ENCODE measurements at places on chromosomes 7 and 10.
A peak's percentile ranks its signal among the peaks of the same experiment; 100 is the strongest.

DNA sequence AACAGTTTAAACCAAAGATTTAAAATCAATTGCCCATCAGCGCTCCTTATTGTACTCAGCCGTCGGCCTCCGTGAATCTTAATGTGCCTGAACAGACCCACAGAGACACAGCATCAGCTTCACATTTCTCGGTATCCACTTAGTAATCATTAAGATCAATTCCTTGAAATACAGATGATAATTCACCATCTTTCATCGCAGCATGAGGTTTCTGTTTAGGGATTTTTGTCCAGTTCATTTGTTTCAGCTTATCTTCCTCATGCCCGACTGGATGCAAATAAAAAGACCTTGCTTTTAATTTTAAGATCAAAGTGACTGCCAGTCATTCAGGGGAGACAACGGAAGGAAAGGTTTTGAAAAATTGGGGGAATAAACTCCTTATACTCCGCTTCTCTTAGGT is 207.8 kb downstream of the WDR37 start:
- DNase-seq = no peak

GRCh38 chr10:14688606-14689005 is 86.1 kb downstream of the FAM107B start:
- peak; percentile 12 for DNase-seq

- DNase-seq = no peak
Observed at GRCh38 chr7:142808802-142809583, 38.2 kb downstream of the PRSS2 start.

GRCh38 chr7:138825049-138825721 is 27.2 kb upstream of the ATP6V0A4 start:
- no peak for DNase-seq

- DNase-seq = no peak
Observed at GRCh38 chr10:130687566-130687965, 551.4 kb downstream of the GLRX3 start.

- DNase-seq = no peak
Observed at GRCh38 chr10:119700321-119700954, 25.4 kb upstream of the INPP5F start.

DNA sequence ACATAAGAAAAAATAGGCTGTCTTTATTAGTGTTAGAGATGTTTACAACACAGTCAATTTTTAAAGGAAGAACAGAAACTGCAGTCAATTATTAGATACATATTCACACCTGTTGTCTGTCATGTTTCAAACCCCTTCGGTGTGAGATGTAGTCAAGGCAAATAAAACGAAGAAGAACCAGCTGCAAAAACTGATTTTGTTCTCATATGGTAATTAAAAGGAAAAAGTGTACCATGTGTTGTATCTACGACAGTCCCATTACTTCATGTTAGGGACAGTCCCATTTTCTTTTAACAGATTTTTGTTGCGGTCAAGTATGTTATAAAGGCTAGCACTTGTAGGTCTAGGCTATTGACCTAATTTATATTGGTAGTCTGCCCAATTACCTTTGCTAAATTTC is 149.4 kb downstream of the LRRN3 start:
- DNase-seq = no peak

DNA sequence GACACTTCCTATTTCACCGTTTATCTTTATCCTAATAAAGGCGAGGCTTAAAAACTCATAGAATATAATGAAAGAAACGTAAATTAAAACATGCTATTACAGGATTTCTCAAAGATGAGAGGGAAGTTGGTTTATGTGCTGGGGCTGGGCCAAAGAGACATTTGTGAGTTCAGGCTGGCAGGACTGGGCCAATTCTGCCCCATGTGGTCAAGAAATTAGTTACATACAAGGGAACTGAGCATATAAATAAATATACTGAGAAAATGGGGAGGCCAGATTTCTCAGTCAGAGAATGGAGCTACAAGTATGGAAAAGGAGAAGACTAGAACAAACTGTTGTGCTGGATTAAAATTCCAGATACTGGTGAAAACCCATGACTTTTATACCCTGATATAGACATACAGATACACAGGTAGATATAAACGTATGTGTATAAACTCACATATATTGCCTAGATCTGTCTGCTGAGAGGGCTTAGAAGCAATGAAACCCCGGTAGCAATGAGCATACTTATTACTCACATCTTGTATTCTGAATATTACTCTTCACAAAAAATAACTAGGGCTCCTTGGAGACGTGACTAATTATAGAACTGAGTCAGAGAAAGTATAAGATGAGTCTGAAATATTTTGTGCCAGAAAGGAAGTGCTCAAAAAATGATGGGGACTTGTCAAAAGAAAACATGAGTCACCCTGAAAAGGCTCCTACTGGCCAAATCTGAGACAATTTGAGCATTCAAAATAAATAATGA is 155.7 kb upstream of the FGFR2 start:
- DNase-seq = peak; percentile 73

- DNase-seq = peak; percentile 67
Observed at GRCh38 chr10:70849582-70850016, 33.9 kb downstream of the SGPL1 start.

GRCh38 chr10:100334762-100335161 is 4.7 kb upstream of the PKD2L1 start:
- no peak for DNase-seq

GRCh38 chr10:110834629-110835301 is 37.0 kb upstream of the PDCD4 start:
- no peak for DNase-seq

- DNase-seq = no peak
Observed at GRCh38 chr7:80550005-80550404, 38.1 kb upstream of the GNAT3 start.

- DNase-seq = no peak
Observed at GRCh38 chr7:69864822-69865221, 266.5 kb downstream of the AUTS2 start.

- no peak for DNase-seq
Observed at GRCh38 chr7:6250364-6250833, 22.0 kb downstream of the CYTH3 start.

GRCh38 chr10:75394221-75394620 is 7.3 kb downstream of the ZNF503 start:
- no peak for DNase-seq

DNA sequence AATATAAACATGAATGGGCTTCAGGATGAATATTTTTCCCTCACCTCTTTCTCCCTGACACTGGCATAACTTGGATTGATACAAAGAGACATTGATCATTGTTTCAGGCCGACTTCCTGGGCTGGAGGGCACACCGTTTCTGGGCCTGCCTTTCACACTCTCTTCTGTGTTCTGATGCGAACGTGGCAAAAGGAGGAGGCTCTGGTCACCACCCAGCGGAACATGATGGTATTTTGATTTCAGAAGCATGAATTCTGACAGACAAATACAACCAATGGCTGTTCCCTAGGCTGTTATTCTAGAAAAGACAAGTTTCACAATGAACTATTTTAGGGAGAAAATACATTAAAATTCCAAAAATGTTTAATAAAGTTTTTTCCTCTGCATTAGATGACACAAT is 534.5 kb upstream of the MKI67 start:
- no peak for DNase-seq

DNA sequence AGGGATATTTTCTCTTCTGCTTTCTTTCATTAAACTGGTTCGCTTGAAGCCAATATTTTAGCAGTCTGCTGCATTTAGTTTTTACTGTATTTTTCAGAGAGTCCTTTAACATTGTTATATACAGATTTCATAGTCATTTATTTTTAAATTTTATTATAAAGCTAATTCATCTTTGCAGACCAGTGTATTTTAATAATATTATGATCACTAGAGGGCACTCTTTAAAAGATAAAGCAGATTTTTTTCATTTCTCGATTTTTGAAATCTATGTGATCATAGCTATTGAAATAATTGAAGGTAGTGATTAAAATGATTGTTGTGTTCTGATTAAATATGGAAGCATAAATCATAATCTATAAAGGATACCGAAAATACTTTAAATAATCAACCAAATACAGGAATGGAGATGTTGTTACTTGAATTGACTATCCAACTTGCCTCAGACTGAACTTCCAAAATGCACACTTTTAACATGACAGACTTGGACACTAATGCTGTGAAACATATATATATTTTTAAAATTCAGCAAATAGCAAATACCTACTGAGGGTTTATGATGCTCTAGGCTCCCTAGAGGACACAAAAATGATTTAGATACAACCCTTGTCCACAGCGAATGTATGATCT is 35.2 kb downstream of the ST7 start:
- no peak for DNase-seq

GRCh38 chr10:81865581-81865980 is 9.4 kb upstream of the NRG3 start:
- no peak for DNase-seq

GRCh38 chr10:1368842-1369171 is 312.6 kb downstream of the WDR37 start:
- no peak for DNase-seq

DNA sequence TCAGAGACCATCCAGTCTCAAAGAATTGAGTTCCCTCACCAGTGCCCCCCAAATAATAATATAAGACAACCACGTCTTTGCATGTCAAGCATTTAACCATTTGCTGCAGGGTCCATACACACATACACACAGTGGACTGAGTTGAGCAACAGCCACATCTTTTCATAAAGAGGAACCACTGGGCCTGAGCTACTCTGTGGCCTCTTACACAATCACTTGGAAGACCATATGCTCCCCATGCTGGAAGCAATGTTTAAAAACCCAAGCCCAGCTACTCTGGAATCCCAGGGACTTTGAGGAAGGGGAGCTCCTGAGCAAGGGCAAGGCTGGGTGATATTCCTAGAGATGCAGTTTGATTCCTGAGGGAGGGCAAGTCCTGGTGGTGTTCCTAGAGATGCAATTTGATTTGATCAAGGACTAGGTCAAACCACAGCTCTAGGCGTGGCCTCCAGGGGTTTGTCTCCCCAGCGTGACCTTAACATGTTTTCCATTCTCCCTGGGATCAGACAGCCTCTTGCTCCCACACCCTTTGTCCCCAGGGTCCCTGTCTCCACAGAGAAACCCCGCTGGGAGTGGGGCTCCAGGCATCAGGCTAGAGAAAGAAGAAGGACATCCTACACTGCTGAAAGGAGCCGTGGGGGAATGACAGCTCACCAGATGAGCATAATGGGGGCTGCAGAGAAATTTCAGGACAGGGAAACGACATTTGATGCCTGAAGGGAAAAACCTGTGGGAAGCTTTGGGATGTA is 376.2 kb upstream of the MGMT start:
- DNase-seq = no peak

GRCh38 chr7:21134631-21135030 is 293.3 kb upstream of the SP4 start:
- no peak for DNase-seq

GRCh38 chr7:22681852-22682657 is 44.9 kb upstream of the IL6 start:
- no peak for DNase-seq

DNA sequence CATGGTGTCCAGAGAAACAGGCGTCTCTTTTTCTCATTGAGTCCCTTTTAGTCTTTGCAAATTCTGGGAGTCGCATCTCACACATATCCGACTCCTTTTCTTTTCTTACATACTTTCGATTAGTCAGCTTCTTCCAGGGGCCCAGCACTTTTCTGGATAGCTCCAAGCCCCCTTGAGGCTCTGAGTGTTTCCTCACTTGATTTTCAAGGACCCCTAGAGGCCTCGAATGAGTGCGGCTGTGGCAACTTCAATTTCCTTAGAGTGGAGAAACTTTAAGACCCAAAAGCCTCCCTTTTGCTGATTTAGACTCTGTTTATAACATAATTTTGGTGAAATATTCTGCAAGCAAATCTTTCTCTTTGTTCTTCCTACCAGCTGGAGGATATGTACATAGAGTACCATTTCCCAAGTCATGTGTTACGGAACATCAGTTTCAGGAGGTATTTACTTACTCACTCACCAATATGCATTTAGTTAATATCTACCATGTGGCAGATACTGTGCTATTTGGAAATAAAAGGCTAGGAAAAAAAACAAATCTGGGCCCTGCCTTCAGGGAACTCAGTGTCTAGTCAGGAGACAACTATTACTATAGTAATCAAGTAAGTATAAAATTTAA is 555.2 kb downstream of the REEP3 start:
- no peak for DNase-seq

GRCh38 chr10:110141871-110142635 is 65.4 kb upstream of the MXI1 start:
- DNase-seq = no peak

DNA sequence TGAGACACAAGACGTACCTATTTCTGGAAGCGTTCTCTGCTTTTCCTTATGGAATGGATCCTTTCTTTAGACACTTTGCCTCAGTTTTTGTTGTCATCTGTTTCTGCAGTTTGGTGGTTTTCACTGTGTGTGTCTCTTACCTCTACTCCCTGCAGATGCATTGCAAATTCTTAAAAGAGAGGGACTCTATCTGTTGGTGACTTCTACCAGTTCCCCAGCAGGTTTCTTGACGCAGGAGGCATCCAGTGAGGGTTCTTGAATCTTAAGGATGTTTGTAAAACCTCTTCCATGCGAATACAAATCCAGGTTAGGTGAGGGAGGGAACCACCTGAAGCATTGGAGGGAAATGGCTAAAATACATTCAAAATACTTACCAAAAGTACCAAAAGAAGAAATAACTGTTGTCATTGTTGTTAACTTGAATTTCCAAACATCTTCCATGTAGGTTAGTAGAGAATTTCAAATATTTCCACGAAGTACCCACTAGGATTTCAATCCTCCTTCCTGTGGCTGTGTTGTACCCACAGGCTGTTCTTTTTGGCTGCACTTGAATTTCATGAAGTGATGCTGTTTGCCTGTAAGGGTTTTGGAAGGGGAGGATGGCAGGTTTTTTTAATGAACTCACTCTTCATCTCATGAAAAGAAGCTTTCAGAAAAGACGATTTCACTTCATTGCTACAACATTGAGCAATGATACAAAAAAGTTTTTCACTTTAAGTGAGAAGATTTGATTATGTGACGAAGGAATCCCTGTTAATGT is 32.2 kb downstream of the PLXDC2 start:
- no peak for DNase-seq

DNA sequence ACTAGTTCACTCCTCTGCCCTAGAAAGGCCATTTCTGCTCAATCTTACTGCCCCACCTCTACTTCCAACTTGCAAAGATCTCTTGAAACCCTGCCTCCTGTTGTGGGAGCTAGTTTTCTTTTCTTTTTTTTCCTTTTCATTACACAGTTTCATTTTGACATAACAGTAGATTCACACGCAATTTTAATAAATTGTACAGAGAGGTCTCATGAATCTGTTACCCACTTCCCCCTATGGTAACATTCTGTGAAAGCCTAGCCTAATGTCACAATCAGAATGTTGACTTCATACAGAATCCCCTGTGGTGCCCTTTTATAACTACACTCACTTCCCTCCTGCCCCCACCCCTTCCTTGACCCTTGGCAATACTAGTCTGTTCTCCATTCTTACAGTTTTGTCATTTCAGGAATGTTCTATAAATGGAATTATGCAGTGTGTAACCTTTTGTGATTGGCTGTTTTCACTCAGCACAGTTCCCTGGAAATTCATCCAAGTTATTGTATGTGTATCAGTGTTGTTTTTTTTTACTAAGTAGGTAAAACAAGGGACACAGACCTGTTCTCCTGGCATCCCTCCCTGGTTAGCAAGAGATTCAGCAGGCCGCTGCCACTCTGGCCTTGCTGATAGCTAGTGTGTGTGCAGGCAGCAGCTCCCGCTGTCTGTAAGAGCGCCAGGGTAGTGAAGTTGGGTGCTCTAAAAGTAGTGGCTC is 21.5 kb downstream of the CHST3 start:
- DNase-seq = no peak

Measured in GM04503 (cell line).